ENCODE measurements at places on chromosomes 12 and 14.

GRCh38 chr14:37257501-37258070 lies 59.8 kb downstream of the MIPOL1 start:
- no peak for DNase-seq

DNA sequence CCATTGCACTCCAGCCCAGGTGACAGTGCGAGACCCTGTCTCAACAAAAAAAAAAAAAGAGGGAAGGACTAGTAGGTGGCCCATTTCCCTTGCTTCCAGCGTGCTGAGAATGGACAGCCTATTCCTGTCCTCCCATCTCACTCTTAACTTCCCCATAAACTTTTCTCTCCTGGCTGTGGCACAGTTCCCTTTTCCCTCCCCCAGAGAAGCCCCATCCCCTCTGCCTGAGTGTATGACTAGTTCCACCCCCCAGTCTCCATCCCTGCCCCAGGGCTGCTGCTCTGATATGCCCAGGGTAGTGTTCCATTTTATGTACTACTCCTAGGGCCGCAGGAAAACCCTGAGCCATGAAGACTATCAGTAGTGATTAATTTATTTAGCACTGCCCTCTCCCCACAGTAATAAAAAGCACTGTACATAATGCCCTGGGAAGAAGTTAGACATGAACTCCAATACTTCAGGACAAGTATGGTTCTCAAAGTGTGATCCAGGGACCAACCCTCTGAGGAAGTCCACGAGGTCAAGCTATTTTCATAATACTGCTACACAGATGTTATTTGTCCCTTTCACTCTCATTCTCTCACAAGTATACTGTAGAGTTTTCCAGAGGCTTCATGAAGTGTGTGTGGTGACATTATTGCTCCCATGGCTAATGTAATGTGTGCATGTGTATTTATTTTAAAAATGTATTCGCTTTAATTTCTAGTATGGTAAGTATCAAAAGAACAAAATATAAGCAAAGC lies 11.5 kb upstream of the CHD4 start:
- DNase-seq, result no peak

DNA sequence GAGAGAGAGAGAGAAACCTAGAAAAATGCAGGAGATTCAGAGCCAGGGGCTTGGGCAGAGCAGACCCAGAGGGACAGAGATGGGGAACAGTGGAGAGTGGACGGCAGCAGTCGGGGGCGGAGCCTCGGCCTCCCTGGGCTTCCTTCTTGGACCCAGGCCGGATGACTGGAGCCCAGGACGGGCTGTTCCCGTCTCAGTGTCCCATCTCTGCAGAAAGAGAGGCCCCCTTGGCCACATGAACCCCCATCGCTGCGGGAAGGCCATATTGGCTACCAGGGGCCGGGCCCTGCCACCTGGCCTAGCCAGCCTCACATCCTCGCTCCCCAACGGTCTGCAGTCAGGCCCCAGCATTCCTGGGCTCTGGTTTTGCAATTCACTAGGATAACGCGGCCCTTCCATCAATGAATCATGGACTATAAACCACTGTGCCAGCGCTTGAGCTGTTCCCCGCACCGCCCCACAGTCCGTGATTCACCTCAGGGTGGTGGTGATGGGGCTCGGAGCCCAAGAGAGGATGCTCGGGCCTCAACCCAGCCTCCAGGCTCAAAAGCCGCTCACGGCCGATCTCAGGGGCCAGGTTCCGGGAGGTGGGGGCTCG lies 116.5 kb downstream of the RFLNA start:
- DNase-seq, result no peak

DNA sequence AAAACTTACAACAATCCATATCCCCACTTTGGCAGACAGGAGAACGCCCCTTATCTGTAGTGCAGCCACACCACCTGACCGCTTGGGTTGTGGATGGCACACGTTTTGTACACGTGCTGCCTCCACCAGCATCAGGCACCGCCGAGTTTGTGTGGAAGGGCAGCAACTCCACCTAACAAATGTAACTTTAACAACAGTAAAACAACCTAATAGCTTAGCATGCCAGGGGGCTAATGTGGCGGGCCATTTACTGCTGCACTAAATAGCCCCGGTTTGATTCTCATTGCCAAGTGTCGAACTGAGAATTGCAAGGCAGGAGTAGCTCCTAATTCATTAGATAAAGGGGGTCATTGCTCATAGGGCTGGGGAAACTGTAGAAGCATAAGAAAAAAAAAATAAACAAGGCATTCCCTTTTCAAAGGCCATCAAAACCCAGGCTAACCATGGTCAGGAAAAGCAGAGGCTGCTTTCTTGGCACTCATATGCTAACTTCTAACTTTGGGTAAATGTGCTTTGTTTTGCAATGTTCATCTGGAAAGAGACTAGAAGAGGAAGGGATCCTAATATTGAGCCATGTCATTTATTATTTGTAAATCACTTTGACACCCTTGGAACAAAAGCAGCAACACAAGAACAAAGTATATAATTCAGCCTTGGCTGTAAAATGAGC lies 279.7 kb upstream of the SOX5 start:
- no peak for DNase-seq

- no peak for DNase-seq
Observed at GRCh38 chr14:91755570-91756295, 23.8 kb upstream of the CATSPERB start.

DNA sequence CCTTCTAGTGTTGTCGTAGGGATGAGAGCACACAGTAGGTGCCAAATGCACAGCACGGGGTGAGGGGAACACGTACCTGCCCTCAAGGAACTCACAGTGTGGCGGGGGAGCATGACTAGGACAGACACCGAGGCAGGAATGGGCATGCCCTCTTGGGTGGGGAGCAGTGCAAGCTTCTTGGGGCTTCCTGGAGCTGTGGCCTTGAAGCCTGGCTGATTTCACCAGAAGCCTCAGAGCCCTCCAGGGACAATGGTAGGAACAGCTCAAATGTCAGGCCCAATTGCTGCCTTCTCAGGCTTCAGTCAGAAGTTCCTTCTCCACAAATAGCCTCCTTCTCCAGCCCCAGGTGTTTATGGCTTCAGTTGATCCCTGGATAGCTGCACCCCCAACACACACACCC lies 43.4 kb downstream of the TEAD4 start:
- no peak for DNase-seq

DNA sequence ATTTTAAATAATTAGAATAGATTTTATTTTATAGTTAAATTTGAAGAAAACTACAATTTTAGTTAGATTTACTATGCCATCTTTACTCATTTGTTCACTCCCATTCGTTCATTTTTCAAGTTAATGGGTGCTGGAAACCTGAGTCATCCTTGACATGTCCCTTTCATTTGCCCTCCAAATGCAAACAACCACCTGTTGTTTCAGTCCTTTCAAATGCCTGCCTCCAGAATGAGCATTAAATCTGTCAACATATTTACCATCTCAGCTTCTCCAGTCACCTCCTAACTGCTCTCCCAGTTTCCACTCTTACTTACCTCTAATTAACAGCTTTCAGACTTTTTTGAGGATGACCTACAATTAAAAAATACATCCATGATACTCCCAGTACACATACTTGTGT lies 375.5 kb downstream of the RAD51B start:
- no peak for DNase-seq

- peak; percentile 16 for DNase-seq
Observed at GRCh38 chr12:125773033-125773640, 707.9 kb downstream of the AACS start.

DNA sequence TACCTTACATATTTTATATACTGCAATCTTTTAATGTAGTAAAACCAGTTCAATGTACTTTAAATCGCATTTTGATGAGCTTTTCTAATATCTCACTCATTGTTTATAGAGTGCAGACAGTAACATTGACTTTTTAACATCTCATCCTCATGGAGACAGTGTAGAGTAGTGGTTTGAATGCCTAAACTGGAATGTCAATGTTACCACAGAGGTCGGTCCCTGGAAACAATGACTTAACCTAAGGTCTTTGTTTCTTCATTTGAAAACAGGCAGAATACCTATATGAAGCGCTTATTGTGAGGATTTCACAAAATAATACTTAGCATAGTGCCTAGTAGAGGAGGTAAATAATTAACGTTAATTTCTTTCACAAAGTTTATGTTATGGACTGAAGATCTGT lies 5.0 kb downstream of the CDK17 start:
- no peak for DNase-seq

GRCh38 chr12:42178101-42178500 lies 33.4 kb upstream of the GXYLT1 start:
- DNase-seq, result no peak

GRCh38 chr12:85606455-85606854 lies 229.8 kb downstream of the RASSF9 start:
- no peak for DNase-seq

GRCh38 chr14:64880221-64881121 lies 764 bp upstream of the SPTB start:
- DNase-seq, result peak; percentile 47

- no peak for DNase-seq
Observed at GRCh38 chr14:104211215-104211614, 72.8 kb downstream of the KIF26A start.

- no peak for DNase-seq
Observed at GRCh38 chr14:85464135-85464895, 65.6 kb upstream of the FLRT2 start.

DNA sequence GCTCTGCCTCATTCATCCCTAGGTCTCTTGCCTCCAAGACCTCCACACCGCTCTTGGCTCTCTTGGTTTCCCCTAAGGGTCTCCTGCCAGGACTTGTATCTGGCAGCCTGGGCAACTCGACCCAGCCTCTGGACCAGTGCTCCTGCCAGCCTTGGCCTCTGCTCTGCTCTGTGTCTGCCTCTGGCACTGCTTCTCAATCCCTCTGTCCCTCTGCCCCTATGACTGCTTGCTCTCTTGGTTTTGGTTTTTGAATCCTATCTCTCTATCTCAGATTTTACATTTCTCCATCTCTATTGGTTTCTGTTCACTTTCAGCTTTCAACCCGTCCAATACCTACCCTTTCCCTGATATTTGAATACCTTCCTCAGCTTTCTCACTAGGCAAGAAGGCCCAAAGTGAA lies 6.3 kb downstream of the ITGA5 start:
- no peak for DNase-seq
